ENCODE measurements at places on chromosomes 2 and 18.

DNA sequence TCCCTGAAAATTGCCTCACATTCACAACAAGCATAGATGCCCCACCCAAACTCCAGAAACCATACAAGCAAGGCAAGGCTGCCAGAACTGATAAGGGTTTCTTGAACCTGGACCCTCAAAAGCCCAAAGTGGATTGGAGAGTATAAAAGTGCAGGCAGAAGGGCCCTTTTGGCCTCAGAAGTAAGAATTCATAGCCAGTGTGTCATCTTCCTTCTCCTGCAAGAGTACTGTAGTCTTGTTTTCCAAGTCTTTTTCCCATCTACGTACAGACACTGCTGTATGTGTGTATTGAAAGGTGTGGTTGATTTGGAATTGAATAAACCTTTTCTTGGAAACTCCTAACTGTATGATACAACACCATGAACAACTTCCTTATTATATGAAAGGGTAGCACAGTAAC lies 46.8 kb downstream of the ZC3H15 start:
- no peak for DNase-seq

- no peak for DNase-seq
These were observed 17.6 kb upstream of the ADI1 start for GRCh38 chr2:3536682-3537632.

- no peak for DNase-seq
These were observed 1085.4 kb upstream of the NRXN1 start for GRCh38 chr2:52117299-52117698.

DNA sequence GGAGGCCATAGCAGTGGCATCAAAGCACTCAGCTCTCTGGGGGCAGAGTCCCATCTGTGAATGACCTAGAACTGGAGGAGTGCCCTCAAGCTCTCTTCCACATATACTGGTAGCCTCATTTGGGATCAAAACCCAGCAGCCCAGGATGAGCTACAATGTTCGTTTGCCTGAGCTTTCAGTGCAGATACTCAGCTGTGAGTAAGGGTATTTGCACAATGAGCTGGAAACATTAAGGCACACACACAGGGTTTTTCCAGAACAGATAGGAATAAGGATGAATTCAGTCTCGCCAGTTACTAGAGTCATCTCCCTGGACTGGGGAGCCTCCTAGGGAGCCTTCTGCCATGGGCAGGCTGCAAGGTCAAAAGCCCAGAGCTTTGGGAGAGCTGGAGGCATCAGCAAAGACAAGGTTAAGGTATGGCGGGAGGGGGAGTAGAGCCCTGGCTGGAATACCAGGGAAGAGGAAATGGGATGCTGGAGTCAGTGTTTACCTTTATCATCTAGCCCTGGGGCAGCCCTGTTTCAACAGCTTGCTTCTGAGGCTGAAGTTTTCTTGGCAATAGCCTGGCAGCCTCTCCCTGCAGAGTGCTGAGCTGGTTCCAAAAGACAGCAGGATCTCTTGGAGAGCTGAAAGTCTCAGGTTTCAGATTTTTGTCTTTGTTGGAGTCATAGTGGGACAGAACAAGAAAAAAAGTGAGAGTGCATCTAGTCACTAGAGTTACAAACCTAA lies 187.7 kb downstream of the LOXHD1 start:
- peak; percentile 23 for DNase-seq

DNA sequence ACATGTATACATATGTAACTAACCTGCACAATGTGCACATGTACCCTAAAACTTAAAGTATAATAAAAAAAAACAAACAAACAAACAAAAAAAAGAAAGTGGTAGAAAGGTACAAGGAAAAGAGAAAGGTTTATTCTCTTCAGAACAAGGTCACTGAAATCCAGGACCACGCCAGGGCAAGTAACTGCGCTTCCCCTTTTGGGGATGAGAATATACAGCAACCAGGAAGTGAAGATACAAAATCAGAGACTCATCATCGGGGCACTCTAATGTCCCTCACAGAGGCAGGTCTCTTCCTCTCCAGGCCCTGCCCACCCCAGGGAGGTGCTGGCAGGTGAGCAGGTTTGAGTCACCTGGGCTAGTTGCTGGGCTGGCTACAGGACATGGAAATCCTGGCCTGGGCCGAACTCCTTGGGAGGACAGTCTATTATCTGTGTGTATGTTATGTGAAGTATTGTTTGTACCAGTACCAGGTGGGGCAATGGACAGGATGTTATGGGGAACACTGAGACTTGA lies 100.4 kb upstream of the GPR45 start:
- DNase-seq = no peak

Measured in pons (tissue), 1 donor.